SHP77 (cell line): ENCODE measurements at places on chromosomes 4 and X.

- no peak for DNase-seq
Measured at GRCh38 chrX:49809891-49810632, 19.0 kb upstream of the PAGE4 start.

GRCh38 chr4:139934708-139935195 is 219.2 kb downstream of the MAML3 start:
- DNase-seq: no peak

- DNase-seq: no peak
Measured at GRCh38 chr4:61505773-61506685, 305.9 kb downstream of the ADGRL3 start.

DNA sequence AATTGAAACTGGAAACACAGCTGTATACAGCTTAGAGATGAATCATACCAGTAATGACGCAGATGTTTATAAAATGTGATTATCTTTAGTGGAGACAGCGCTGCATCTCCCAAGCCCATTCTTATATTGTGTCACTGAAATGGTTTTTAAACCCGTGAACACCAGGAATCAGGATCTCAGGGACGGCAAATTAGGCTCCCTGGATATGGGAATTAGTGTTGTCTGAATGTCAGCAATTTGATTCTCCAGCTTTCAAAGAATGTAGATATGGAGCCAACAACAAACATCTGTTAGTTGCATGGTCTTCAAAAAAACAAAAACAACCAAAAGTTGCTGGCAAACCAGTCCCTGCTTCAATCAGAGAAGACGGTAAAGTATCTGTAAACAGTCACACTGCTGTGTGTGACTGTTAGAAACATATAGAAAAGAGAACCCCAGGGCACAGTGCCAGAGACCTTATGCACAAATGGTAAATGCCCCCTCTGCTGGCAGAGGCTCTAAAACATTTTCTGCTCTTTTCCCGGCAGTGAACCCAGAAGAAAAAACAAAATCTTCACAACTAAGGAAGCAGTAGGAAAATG is 351.9 kb upstream of the FTHL17 start:
- DNase-seq: peak; percentile 8

DNA sequence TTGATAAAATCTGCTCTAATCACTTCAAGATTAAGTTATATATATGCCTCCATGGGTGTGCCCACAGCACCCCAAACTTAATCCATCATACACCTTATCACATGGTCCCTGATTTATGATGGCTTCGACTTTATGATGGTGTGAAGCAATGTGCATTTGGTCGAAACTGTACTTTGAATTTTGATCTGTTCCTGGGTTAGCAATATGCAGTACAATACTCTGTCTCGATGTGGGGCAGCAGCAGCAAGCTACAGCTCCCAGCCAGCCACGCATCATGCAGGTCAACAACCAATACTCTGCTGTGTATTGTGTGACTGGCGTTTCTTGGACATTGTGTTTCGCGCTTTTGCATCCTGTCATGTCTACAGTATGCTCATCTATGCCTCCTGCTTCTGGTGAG is 62.6 kb downstream of the MCUB start:
- no peak for DNase-seq

GRCh38 chrX:130179579-130180215 is 7.9 kb downstream of the RAB33A start:
- DNase-seq: no peak

DNA sequence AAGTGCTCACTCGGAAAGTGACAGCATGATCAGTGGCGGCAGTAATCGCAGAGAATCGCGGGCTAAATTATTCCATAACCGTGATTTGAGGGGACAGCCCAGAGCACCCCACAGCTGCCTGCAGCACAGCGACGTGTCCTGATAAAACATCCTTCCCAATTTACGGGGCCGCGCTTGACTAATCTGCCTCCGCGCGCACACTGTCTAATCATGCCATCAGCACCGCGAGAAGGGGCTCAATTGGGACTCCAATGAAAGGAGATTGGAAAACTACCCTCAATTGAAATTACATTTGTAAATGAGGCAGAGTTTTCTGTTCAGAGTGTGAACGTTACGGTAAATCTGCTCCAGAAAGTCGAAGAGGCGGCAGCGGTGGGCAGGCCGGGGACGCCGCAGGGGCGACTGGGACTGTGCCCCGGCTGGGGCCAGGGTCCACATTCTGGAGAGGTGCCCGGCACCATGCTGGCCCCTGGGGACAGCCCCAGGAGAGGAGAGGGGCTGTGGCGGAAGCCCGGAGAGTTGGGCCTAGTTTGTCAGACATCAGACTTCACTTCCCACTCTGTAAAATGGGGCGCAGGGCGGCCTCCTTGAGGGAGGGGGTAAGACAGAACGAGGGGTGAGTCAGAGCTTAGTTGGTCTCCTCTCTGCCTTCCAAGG is 107.7 kb downstream of the FAM53A start:
- no peak for DNase-seq

DNA sequence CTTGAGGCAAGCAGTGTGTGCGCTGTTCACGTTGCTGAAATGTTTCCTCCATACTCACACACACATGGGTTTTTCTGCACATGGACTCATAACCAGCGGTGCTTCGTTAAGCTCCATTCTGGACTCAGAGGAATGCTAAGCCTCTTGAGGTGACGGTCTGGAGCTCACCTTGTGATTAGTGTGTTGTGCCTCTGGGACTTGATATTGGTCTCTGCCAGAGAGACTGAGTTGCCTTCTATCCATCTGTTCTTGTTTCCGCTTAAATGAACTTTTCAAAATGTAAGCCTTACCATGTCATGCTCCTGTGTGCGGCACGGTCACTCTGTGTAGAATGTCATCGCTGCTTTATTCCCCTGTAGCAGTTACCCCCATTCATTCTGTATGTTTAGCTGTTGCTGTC is 42.5 kb downstream of the ADD1 start:
- no peak for DNase-seq

DNA sequence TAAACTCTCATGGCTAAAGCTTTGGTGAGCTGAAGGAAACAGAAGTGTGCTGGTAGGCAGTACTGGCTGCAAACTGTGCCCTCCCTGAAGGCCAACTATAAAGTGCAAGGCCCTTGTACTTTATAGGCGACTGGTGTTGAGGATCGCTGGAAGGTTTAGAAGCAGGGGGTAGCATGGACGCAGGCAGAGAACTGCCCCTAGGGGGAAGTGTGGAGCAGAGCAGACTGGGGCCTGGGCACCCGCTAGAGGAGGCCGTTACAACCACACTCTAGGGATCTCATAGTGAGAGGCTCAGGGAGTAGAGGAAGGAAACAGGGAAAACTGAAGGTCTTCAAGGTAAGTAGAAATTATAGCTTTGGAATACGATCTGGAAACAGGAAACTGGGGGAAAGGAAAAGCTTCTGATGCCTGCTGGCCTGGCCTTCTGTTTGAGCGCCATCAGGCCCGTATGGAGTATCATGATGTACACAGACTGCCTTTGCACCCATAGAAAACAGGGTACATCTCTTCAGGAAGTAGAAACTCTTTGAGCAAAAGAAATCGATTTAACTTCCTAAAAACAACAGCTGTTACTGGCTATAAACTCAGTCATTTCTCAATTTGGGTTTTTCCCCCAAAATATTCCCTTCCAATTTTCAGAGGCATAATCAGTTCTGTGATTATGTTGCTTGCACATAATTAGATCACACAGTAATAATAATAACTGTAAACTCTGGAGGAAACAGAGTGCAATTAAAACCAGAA is 23.9 kb upstream of the TMSB4X start:
- DNase-seq: no peak

GRCh38 chr4:17690898-17691297 is 76.5 kb downstream of the MED28 start:
- no peak for DNase-seq

- no peak for DNase-seq
Measured at GRCh38 chrX:133746593-133746992, 238.8 kb downstream of the GPC3 start.
